Forelimb muscle (tissue), 1 donor: ENCODE measurements at places on chromosomes 13 and 19. TPM values are rescaled to one million over a fixed set of nuclear protein-coding genes. Genes with fewer than 3 reads are reported as not detected.

DNA sequence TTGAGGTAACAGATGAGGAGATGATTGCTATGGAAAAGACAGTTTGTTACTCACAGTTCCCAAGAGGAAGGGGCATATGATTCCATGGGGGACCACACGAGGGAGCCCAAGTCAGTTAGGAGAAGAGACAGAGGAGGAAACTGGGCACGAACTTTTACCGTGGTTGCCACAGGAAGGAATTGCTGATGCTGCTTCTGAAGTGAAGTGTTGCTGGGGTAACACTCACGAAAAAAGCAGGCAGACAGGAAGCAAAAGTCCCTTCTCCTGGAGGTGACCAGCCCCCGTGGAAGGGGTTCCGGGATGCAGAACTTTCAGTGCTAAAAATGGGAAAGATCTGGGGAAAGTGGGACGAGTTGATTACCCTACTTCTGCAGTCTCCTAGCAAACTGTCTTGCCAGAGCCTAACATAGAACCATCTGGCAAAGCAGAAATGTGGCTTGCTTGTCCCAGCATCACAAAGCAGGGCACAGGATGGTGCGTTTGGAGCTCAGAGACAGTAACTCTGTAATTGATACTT, 35.4 kb upstream of the MAP3K10 start:
- no peak for DNase-seq

SYT3 gene
- polyA plus RNA-seq, result 0.42 TPM

ZNF155 gene
- polyA plus RNA-seq, result 7.0 TPM

EID2 gene
- polyA plus RNA-seq, result 8.8 TPM

- no peak for DNase-seq
Measured at GRCh38 chr13:102901615-102902305, 55.9 kb downstream of the ERCC5 start.

DNA sequence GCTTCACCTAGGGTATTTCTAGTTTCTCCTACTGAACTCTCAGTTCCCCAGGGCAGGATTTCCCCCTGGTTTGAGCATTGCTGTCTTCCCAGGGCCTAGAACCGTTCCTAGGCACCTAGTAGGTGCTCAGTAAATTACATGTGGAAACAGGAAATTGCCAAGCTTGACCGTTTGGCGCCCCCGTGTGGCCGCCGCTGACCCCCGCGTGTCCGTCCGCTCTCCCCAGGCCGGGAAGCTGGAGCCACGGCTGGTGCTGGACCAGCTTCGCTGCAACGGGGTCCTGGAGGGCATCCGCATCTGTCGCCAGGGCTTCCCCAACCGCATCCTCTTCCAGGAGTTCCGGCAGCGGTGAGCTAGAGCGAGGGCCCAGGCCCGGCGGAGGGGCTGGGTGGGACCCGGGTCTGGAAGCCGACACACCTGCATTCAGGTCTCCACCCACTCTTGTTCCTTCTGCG, 55.5 kb downstream of the MYH14 start:
- no peak for DNase-seq

DNA sequence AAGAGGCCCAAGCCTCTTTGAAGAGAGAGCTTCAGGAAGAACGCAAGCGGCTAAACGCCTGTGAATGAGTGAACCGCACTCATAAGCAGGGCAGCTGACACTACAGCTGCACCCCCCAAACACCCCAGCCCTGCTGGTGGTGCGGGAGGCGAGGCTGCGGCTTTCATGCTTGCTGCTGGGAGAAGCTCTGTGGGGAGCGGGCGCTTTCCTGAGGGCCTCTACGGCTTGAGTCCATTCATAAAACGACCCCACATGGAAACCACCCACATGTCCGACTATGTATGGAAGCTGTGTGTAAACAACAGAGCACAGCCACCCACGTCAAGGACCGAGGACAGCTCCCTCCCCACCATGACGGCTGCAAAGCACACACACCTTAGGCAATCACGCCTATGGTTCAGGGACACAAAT, 5.5 kb downstream of the AP3D1 start:
- no peak for DNase-seq

GRCh38 chr19:53333066-53333462, 485 bp upstream of the ZNF845 start:
- peak; percentile 19 for DNase-seq

GRCh38 chr19:36573895-36574720, 1.0 kb upstream of the ZNF529 start:
- no peak for DNase-seq

- DNase-seq, result no peak
Measured at GRCh38 chr13:20206698-20207235, 14.0 kb upstream of the GJB2 start.

GRCh38 chr13:82766732-82767321, 1115.4 kb downstream of the SLITRK1 start:
- DNase-seq, result no peak

- DNase-seq, result no peak
Measured at GRCh38 chr19:51689751-51690453, 3.2 kb upstream of the SPACA6 start.

GRCh38 chr19:41409288-41409687, 11.7 kb downstream of the BCKDHA start:
- DNase-seq, result no peak

GRCh38 chr13:26599403-26599802, 41.9 kb downstream of the WASF3 start:
- DNase-seq, result no peak

DNA sequence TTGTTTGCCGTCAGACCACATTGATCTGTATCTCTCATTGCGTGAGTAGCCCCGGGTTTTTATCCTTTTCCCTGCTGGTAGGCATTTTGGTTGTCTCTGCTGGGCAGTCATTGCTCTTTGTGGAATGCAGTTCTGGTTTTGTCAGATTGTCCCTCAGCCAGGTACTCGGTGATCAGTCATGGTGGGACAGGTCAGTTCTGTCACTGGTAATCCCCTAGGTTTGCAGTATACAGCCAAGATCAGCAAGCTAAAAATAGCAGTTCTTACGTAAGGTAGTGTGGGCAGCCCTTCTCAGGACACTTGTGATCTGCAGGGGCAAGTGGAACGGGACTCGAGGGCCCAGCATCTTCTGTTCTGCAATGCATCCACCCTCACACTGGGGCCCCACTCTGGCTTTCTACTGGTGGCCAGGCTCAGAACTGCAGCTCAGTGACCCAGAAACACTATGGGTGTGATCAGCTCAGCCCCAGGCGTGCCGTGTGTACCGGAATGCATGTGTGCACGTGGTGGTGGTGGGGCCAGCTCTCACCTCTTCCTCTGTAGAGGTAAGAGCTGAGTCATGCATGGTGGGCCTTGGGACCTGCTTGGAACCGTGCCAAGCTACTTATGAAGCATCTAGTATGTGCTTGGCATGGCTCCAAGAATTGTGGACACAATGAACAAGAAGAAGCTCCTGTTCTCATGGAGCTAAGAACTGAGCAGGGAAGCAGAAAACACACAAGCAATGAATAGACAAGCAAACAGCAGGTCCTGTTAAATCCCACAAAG, 6.3 kb downstream of the PLEKHF1 start:
- DNase-seq, result no peak
